ENCODE measurements at places on chromosomes 5 and 9.
A peak's percentile ranks its signal among the peaks of the same experiment; 100 is the strongest.

- DNase-seq = no peak
Observed at GRCh38 chr5:151496041-151496484, 48.7 kb downstream of the SLC36A1 start.

GRCh38 chr5:150286820-150287219, 2.8 kb downstream of the CAMK2A start:
- no peak for DNase-seq

DNA sequence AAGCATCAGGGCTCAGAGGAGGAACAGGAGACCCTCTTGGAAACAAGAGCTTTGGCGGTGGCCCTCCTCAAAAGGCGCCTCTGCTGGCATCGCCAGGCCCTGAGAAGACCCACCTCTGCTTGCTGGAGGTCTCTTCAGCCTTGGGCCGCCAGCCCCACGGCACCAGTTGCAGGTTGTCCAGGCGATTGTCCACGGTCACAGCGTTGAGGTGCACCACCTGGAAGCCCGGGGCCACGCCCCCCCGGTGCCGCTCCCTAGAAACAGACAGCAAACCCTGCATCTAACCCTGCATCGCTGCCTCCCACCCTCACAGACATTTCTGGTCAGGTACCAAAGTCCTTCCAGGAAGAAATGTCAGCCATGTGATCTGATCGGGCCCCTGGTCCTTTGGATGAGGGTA, 3.5 kb downstream of the ZMYND19 start:
- DNase-seq = no peak

- no peak for DNase-seq
Observed at GRCh38 chr5:95083606-95084005, 201.3 kb downstream of the MCTP1 start.

GRCh38 chr9:72165821-72166547, 16.7 kb downstream of the GDA start:
- no peak for DNase-seq

DNA sequence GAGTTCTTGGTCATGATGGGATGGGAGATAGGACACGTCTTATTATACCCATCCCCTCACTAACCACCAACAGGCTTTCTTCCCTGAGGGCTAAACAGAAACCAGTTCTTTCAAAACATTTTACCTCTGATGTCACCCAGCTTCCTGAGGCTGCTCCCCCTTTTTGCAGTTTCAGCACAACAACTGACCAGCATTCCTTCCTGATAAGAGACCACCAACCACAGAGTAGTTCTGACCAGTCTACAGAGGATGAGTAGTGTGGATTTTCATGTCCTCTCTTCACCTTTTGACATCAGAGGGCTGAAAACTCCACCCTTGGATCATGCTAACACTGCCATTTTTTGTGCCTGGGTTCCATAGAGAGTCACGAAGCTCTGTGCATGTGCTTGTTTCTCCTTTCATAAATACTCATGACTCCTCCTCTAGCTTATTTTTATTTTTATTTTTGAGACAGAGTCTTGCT, 82.6 kb downstream of the OSTF1 start:
- no peak for DNase-seq

GRCh38 chr9:129273941-129274684, 96.1 kb upstream of the IER5L start:
- DNase-seq = no peak

DNA sequence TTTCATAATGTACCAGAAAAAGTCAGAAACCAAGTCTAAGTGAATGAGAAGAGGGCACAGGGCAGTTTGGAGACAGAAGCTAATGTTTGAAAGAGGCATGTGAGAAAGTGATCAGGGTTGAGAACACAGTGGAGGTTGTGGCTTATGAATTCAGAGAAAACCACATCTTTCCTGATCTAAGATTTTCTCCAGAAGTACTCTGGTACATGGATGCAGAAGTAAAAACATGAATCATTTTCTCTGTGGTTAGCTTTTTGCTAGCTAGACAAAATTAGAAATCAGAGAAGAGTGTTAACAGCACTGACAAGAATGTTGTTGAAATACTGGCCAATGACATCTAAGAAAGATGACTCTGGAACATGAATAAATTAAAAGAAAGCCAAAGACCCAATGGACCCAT, 541.1 kb downstream of the DNAH5 start:
- no peak for DNase-seq

GRCh38 chr5:68540798-68541590, 325.4 kb downstream of the PIK3R1 start:
- DNase-seq = no peak

- DNase-seq = peak; percentile 54
Observed at GRCh38 chr5:59725392-59725767, 168.1 kb downstream of the PDE4D start.

DNA sequence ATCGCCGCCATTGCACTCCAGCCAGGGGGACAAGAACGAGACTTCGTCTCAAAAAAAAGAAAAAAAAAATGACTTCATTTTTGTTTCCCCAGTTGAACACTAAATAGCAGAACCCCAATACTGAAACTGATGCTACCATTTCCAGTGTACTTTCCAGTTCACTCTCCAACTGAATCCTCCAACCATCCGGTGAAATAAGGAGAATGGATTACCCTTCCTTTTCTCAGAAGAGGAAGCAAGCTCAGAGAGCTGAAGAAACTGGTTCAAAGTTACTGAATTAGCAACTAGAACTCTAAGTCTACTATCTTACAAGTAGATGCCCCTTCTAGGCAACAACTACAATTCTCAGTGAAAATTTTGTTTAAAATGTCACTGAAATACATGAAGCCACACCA, 3.9 kb downstream of the FAM13B start:
- no peak for DNase-seq

DNA sequence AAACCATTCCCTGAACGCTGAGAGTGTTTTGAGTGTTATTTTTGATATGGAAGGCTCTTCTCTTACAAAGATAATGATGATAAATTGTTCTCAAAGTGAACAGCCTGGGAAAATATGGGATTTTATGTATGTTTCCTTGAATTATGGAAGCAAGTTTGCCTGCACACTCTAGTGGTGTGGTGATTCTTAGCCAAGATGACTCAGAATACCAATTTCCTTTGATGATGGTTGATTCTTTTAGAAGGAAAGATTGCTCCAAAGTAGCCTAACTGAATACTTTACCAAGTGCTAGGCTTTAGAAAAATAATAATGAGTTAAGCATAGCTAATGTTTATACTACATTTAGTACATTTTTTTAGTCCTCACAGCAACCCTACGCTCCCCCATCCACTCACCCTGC, 243.4 kb downstream of the EBF1 start:
- no peak for DNase-seq

DNA sequence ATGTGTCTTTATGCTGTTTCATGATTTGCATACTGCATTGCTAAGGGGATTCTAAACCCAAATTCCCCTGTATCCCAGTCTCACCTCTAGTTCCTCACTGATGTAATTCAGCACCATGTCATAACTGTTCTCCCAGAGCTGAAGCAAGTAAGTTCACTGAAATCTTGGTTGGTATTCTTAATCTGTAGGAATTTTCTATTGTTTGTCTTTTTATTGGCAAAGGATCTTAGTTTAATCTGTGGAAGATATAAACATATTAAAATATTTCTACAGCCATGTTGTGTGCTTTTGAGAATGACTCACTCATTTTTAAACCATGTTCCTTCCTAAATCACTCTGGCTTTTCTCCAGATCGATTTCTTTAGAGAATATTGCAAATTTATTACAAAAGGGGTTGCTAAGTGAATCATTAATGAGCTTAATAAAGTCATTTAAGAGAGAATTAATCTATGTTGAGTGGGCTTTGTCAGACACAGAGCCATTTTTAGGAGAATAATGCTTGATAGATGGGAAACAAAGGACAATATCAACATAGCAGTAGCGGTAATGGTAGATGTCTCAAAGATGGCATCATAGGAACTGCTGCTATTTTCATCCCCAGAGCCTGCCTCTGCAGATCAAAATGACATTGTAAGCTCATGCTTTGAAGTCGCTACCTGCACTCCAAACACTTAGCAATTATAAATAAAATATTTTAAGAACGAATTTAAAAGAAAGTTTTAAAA, 110.0 kb downstream of the ENC1 start:
- no peak for DNase-seq

DNA sequence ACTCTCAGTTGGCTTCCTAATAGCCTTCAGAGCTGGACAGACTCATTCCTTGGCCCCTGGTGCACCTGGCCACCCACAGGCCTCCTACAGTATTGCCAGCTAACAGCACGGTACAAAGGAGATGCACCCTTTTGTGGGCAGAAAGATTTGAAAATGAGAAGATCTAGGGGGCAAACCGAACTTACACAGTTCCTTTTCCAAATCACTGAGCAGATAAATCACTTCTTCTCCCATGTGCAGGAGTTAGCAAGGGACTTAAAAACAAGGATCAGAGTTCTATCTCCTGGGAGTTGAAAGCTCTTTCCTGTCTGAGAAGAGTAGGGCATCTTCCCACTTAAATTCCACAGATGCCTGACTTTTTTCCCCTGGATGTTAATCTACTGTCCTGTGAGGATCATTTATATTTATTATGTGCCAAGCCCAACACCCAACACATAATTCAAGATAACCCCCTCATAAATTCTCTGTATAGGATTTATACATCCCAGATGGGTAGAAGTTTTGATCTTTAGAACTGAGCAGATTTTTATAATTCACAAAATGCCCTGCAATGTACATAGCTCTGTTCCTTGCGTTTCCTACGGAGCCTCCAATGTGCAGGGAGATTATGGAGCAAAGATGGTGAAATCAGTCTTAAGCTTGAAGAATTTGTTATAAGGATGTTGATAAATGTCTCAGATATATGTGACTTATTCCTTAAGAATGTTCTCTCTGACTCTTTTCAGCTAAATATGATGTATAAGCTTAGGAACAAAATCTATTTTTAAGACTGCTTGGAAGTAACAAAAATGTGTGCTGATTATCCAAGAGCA, 207.2 kb upstream of the DAPK1 start:
- DNase-seq = no peak

GRCh38 chr9:77916410-77916819, 115.2 kb downstream of the GNAQ start:
- no peak for DNase-seq

DNA sequence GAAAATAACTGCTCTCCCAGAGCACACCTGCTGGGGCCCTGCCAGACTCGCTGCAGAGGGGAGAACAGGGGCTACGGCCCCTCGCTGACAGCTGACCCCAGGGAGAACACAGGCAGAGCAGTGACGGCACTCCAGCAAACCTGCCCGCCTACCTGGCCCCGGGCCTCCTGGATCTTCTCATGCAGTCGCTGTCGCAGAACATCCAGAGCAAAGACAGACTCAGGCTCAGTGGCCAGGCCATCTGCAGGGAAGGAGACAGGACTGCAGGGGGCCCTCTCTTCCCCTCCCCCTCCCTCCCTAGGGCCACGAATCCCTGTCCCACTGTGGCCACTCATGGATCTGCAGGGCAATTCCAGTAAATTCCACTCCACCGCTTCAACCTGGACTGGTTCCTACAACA, 2.4 kb downstream of the SURF6 start:
- DNase-seq = no peak

DNA sequence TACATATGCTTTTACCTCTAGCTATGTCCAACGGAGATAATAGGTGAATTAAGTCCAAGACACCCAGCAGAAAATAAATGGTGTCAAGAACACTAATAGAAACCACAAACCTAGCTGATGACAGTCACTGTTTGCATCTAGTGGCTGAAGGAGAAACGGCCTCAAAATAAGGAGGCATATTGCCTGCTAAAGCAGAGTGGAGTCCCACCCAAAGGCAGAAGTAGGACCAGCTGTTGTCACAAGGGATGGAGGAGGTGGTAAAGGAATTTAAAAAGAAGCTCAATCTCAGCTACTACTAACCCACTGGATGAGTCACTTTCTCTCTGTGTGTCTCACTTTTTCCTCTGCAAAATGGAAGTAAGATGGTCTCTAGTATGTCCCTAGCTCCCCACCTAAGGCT, 224.3 kb downstream of the GRIA1 start:
- DNase-seq = no peak

- no peak for DNase-seq
Observed at GRCh38 chr5:19959830-19960384, 28.1 kb downstream of the CDH18 start.

GRCh38 chr5:131581702-131582101, 53.3 kb downstream of the RAPGEF6 start:
- no peak for DNase-seq

GRCh38 chr5:35089334-35090314, 41.9 kb upstream of the AGXT2 start:
- no peak for DNase-seq

DNA sequence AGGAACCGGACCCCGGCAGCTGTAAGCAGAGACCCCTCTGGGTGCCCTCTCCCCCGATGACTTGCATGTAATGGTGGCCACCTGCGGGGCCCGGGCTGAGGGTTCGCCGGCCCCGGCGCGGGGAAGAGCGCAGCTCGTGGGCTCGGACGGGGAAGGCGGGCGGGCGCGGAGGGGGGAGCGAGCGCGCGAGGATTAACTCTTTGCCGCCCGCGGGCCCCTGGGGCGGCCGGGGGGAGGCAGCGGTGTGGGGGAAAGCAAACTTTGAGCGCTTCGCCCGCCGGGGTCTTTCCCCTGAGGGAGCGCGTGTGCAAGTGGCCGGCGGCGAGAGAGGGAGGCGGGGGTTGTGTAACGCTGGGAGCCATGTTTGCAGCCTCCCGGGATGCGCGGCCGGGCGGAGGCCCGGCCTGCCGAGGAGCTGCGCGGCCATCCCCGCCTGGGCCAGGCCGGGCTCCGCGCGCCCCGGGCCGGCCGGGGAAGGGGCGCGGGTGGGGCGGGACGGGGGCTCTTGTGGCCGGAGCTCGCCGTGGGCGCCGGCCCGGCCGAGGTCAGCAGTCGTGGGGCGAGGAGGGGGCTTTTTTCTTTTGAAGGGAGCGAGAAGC, 547 bp downstream of the ANP32B start:
- no peak for DNase-seq

DNA sequence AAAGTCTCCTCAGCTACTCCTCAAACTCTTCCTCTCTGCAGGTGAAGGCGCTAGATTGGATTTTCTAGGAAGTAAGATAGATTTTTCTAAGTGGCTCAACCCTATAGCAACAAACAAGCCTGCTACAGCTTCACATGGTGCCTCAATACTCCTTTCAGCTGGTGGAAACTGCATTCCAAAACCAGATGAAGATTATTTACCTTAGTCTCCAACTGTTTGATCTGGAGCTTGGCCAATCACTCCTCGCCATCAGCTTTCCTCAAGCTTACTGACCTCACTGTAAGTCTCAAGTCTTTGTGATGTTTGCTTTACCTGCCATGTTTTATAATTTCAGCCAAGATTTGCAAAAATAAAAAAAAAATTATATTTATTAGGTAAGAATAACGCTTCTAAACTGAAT, 622.4 kb downstream of the CHSY3 start:
- no peak for DNase-seq
